ENCODE measurements at places on chromosomes 3 and 15.

DNA sequence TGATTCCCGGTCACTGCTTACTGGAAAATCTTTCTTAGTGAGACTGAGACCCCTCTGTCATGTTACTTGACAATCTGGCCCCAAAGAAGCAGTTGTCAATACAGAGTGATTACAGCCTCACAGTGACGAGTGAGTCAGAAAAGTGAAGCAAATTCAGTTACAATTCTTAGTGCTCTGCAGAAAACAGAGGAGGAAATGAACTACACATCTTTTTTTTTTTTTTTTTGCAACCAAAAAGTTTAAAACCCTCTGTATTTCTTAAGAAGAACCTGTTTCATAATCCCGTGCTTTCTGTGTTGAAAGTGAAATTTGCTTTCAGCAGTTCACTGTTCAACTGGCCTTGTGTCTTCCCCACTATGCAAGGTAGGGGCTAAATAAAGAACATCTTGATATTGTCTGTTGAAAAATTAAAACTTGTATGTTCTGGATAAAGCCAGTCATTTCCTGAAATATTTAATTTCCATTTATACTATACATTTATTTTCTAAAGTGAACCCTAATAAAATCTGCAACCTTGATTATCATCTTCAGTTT, 1.9 kb downstream of the AQP9 start:
- DNase-seq: no peak

DNA sequence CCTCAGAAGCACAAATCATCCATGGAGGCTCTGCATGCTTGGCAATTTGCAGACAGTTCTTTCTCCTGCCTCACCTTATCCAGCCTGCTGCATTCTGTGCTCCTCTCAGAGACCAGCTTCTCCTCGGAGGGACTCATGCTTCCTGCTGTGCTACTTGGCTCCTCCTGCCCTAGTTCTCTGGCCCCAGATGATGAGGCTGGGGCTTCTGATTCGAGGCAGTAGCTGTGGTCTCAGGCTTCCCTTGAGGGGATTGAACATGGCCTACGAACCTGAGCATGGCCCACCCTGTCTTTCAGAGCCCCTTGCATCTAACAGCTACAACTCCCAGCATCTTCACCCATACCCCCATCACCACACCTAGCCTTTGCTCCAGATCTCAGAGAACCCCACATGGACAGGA, 6.7 kb downstream of the VIPR1 start:
- DNase-seq: no peak

- DNase-seq: no peak
Measured at GRCh38 chr3:14154276-14154675, 24.1 kb downstream of the XPC start.

- no peak for DNase-seq
Measured at GRCh38 chr15:74245342-74245931, 9.3 kb downstream of the CCDC33 start.

DNA sequence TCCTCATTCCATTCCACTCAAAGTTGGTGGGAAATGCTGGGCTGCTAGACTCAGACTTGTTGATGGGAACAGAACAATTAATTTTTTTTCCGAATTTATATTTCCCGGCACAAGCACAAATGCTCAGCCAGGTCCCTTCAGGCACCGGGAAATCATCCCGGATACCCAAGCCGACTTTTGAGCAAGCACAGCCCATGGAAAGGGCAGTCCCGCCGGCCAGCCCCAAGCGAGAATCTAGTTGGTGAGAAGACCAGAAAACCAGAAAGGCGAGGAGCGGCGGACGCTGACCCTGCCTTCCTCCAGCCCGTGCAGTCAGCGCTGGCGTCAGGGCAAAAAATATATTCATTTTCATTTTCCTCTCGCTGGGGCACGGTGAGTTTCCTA, 763 bp upstream of the ZIC4 start:
- peak; percentile 66 for DNase-seq

DNA sequence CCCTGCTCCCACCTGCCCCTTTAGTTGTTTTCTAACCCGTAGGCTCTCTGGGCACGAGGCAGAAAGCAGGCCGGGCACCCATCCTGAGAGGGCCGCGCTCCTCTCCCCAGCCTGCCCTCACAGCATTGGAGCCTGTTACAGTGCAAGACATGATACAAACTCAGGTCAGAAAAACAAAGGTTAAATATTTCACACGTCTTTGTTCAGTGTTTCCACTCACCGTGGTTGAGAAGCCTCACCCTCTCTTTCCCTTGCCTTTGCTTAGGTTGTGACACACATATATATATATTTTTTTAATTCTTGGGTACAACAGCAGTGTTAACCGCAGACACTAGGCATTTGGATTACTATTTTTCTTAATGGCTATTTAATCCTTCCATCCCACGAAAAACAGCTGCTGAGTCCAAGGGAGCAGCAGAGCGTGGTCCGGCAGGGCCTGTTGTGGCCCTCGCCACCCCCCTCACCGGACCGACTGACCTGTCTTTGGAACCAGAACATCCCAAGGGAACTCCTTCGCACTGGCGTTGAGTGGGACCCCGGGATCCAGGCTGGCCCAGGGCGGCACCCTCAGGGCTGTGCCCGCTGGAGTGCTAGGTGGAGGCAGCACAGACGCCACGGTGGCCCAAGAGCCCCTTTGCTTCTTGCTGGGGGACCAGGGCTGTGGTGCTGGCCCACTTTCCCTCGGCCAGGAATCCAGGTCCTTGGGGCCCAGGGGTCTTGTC, 48.5 kb downstream of the PGPEP1L start:
- no peak for DNase-seq

GRCh38 chr3:72391659-72392058, 456.6 kb downstream of the SHQ1 start:
- DNase-seq: no peak

GRCh38 chr3:183487896-183488295, 59.5 kb upstream of the MCF2L2 start:
- no peak for DNase-seq
